ENCODE measurements at places on chromosomes 3 and 15.
A peak's percentile ranks its signal among the peaks of the same experiment; 100 is the strongest.

DNA sequence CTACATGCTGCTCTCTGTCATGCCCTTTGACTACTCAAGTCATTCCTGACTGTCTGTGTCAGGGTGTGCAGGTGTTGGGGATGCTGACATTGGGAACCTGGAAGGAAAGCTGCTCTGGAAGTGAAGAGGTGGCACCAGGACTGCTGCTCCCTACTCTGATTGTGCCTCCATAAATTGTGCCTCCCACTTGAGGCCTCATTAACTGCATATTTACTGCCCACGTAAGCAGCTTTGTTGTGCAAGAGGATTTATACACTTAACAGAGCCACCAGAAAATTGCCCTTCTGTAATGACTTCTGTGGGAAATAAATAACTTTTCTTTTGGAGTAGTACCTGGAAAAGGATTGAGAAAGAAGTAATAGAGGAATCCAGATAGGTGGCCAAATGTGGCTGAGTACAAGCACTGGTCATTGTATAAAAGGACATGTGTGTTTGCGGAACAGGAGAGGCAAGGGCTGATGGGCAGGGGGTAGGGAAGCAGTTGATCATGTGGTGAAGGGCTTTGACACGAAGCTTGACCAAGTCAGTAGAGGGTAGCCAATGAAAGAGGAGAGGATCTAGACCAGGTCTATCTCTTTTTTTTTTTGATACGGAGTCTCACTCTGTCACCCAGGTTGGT is 24.8 kb downstream of the IL20RB start:
- DNase-seq = no peak

DNA sequence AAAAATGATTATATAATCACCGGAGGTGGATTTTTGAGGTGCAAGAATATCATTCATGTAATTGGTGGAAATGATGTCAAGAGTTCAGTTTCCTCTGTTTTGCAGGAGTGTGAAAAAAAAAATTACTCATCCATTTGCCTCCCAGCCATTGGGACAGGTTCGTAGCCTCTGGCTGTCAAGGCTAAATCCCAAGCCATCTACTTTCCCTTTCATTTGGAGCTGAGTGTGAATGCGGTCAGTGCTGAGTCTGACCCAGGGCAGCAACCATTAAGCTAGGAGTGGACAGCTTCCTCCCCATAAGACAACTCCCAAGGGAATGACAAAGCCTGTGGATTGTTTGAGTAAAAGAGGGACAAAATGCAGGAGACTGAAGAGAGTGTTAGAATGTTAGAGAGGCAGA is 33.6 kb downstream of the PARP14 start:
- no peak for DNase-seq

- DNase-seq = peak; percentile 37
Measured at GRCh38 chr3:78900426-78900825, 867.4 kb downstream of the ROBO1 start.

GRCh38 chr3:41611008-41611407 is 350.9 kb downstream of the ULK4 start:
- no peak for DNase-seq

- DNase-seq = peak; percentile 94
Measured at GRCh38 chr3:43733459-43734384, 43.0 kb downstream of the ABHD5 start.

- DNase-seq = peak; percentile 61
Measured at GRCh38 chr3:38327335-38328009, 19.1 kb upstream of the XYLB start.

DNA sequence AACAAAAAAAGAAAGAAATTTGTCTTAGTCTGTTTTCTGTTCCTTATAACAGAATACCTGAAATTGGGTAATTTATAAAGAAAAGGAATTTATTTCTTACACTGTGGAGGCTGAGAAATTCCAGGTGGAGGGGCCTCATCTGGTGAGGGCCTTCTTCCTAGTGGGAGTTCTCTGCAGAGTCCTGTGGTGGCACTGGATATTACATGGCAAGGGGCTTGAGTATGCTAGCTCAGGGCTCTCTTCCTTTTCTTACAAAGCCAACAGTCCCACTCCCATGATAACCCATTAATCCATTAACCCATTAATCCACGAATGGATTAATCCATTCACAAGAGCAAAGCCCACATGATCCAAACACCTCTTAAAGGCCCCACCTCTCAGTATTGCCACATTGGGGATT is 2.9 kb upstream of the SATB1 start:
- DNase-seq = no peak

DNA sequence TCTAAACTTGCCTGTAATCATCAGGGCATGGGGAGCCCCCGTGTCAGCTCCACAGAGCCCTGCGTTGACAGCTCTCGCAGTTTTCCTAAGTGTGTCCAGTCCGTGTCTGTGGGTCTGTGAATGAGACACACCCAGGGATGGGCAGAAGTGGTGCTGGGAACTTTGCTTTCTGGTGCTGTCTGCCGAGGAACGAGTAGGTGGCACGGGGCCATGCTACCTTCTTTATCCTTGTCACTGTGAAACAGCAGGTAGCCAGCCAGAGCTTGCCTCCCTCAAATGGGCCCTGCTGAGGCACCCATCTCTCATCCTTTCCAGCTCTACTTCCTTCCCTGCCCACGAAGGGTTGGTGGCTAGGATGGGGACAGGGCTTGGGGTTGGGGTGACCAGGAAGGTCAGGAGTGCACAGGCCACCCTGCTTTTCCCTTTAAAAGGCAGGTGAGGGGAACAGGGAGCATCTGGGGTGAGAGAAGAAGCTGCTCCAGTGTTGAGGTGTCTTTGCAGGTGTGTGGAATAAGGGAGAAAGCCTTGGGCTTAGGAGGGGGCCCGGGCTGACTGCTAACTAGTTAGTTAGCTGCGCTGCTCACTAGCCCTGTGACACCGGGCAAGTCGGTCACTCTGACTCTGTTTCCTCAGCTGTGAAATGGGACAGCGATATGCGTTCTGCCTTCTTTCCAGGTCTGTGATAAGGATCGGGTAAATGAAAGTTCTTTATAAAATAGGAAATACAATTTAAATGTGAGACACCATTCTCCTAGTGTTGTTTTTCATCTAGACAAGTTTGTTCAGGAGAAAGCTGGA is 27.9 kb downstream of the PDIA5 start:
- no peak for DNase-seq

DNA sequence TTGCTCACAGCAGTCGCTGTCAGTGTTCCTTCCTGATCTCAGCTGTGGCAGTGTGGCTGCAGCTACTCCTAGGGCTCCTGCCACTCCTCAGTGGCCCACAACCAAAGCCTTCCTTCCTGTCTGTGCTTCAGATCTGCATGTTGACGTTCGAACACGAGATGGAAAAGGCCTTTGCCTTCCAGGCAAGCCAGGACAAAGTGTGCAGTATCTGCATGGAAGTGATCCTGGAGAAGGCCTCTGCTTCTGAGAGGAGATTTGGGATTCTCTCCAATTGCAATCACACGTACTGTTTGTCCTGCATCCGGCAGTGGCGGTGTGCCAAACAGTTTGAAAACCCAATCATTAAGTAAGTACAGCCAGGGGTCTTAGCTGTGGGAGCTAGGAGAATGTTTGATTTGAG is 17.8 kb downstream of the MKRN2 start:
- no peak for DNase-seq

- DNase-seq = no peak
Measured at GRCh38 chr15:36517758-36518157, 61.7 kb upstream of the CDIN1 start.

DNA sequence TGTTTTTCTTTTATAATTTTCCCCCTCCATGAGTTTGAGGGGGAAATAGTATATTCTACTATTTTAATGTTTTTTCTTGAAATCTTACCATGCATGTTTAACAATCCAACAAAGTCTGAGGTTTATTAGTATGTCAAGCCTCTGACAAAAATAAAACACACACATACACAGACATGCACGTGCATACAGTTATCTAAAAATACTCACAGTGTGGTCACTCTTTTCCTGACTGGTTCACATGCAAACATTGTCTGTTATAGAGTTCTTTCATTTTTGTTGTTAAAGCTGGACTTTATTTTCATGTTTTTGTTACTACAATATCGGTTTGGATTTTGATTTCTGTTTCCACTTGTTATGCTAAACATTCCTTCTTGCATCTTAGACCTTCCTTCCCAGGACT is 236.6 kb downstream of the MFSD1 start:
- no peak for DNase-seq

DNA sequence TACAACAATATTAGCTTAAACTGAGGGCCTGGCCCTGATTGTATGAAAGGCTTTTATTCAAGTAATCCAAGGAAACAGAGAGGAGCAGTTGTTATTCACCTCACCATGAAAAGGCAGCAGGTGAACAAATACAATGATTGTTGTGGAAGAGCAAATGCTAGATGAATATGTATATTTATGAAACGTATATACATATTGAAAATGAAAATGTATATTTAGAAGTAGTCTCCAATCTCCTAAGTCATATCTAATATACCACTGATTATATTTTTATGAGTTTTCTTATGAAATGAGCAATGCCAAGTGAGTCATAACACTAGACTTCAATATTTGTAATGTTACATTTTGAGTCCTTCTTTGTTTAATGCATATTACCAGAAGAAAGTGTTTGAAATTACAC is 116.2 kb upstream of the KCNMB2 start:
- no peak for DNase-seq

DNA sequence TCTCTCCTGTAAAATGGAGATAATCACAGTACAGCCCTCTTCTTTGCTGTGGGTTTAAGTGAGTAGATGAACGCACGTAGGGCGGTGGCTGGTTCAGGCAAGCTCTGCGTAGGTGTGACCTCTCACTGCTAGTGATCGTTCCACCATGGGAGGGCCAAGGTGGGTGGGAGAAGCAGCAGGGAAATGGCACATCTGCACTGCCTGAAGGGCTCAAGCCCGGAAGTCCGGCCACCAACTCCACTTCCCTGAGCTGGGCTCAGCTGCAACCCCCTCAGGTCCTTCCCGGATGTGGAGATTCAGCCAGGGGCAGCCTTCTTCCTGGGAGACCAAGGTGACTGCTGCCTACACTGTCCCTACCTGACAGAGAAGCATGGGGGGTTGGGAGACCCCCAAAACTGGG is 102.9 kb downstream of the ADCY5 start:
- DNase-seq = no peak

- no peak for DNase-seq
Measured at GRCh38 chr3:107578523-107578922, 55.8 kb downstream of the BBX start.

DNA sequence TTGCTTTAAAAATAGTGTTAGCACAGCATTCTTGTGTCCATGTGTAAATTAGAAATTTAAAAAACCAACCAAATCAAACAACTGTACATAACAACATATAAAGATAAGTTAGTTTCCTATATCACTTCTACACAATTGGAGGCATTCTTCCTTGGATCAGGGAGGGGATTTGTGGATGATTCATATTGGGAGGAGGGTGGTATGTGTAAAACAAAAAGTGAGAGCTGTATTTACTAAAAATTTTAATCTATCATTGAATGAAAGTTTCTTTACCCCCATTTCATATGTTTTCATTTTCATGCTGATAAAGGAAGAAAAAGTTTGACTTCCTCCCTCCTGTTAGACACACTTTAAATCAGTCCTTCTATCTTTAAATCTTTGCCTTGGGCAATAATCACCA is 325.0 kb downstream of the SATB1 start:
- DNase-seq = no peak

GRCh38 chr3:15181963-15182362 is 24.1 kb upstream of the CAPN7 start:
- no peak for DNase-seq

- no peak for DNase-seq
Measured at GRCh38 chr15:48778331-48778730, 32.5 kb downstream of the CEP152 start.

- no peak for DNase-seq
Measured at GRCh38 chr3:172580680-172581401, 57.6 kb upstream of the TNFSF10 start.

DNA sequence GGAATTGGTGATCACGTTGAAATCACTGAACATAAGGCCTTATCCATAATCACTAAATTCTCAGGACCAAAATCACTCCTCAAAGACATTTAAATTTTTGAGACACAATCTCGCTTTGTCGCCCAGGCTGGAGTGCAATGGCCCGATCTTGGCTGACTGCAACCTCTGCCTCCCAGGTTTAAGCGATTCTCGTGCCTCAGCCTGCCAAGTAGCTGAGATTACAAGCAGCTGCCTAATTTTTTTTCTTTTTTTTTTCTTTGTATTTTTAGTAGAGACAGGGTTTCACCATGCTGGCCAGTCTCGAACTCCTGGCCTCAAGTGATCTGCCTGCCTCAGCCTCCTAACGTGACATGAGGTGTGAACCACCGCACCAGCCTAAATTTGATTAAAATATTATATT is 61.7 kb downstream of the PLOD2 start:
- DNase-seq = no peak

GRCh38 chr15:86644339-86644738 is 564.7 kb downstream of the AGBL1 start:
- no peak for DNase-seq

GRCh38 chr15:51642696-51643095 is 20.1 kb upstream of the DMXL2 start:
- no peak for DNase-seq

Data from fibroblast of skin of abdomen (primary cell).